ENCODE measurements at places on chromosomes 4 and X. TPM values are rescaled to one million over a fixed set of nuclear protein-coding genes. Genes with fewer than 3 reads are reported as not detected.

Gene SAGE1
- not detected for total RNA-seq

Gene ATP1B4
- total RNA-seq: not detected

Gene C4orf36
- total RNA-seq: 0.96 TPM

GRCh38 chr4:127709456-127709855, 20.7 kb upstream of the SLC25A31 start:
- DNase-seq: no peak

DNA sequence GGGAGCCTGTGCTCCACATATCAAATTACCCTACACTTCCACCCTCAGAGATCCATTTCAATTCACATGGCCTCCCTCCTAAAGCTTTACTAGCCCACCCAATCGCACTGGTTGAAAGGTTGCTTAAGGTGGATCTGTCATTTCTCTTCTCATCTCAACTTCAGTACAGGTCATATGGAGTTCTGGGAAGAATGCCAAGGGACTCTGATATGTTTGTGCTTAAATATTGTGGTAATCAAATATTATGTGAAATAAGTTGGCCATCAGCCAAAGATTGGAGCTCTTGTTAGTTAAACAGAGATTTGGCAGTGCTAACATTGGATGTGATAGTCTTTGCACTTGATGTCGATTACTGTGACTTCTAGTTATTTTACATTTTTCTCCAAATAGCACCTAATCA, 20.5 kb downstream of the SEPTIN6 start:
- no peak for DNase-seq

- DNase-seq: no peak
Observed at GRCh38 chr4:139858436-139859205, 193.0 kb downstream of the MGST2 start.

DNA sequence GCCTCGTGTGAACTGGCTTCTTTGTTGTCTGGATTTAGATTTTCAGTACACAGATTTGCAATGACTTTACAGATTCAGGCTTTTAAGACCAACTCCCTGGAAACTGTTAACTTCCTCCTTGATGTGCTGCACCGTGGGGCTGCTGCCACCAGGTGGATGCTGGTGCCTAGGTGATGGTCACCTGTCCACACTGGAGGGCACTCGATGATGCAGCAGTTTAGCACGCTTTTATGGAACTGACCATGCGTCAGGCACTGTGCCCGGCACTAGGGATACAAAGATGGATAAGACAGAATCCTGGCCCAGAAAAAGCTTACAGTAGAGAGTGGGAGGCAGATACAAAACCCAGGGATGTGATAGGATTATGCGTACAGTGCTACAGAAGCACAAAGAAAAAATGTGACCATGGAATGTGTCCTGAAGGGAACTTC, 180.7 kb downstream of the CEP135 start:
- peak; percentile 86 for DNase-seq
